Hematopoietic multipotent progenitor cell treated with erythropoietin and hydrocortisone succinate and interleukin-3 and kit ligand, for 4 days (in vitro differentiated cells): ENCODE measurements at places on chromosomes 12 and 14.

DNA sequence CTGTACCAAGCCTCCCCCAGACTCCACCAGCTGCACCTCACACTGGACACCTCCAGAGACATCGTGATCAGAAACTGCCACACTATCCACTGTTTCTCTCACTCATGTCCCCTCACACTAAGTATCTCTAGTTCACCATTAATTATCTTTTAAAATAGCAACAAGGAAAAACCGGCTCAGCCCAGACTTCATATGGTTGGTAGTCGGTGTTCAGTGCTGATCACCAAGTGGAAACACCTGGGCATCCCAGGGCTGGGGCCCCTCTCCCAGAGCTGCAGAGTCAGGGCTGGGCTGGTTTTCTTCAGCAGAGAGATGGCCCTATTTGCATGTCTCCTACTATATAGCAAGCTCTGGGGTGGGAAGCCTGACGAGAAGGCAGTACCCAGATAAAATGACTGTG is 1140.0 kb downstream of the TMEM121 start:
- DNase-seq, result no peak

DNA sequence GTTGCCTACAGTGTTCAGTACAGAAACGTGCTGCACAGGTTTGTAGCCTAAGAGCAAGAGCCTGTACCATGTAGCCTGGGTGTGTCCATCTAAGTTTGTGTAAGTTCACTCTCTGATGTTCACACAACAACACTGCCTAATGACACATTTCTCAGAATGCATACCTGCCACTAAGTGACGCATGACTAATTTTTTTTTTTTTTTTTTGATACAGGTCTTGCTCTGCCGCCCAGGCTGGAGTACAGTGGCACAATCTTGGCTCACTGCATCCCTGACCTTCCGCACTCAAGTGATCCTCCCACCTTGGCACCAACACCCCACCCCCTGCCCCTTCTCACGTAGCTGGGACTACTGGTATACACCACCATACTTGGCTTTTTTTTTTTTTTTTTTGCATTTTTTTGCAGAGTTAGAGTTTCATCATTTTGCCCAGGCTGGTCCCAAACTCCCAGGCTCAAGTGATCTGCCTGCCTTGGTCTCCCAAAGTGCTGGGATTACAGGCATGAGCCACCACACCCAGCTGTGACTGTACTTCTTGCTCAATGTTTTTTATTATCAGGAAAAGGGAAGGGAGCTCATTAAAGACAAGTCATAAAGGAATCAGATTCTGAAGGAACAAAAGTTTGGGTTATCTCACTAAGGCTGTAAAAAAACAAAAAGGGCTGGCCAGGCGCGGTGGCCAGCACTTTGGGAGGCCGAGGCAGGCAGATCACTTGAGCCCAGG is 10.0 kb upstream of the CDC42BPB start:
- no peak for DNase-seq

DNA sequence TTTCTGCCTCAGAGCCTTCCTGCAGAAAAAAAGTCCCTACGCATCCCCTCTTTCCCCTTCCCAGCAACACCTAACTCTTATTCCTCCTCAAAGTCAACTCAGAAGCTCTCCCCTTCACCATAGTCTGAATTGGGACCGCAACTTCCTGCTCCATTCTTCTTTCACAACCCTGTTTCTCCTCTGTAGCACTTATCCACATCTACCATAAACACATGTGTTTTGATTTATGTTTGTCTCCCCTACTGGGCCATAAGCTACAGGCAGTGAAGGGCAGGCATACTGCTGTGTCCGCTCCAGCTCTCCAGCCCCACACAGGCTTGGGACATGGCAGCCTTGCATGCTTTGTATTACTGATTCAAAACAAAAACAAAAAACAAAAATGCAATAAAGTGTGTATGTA is 5.9 kb downstream of the SDR9C7 start:
- peak; percentile 62 for DNase-seq

DNA sequence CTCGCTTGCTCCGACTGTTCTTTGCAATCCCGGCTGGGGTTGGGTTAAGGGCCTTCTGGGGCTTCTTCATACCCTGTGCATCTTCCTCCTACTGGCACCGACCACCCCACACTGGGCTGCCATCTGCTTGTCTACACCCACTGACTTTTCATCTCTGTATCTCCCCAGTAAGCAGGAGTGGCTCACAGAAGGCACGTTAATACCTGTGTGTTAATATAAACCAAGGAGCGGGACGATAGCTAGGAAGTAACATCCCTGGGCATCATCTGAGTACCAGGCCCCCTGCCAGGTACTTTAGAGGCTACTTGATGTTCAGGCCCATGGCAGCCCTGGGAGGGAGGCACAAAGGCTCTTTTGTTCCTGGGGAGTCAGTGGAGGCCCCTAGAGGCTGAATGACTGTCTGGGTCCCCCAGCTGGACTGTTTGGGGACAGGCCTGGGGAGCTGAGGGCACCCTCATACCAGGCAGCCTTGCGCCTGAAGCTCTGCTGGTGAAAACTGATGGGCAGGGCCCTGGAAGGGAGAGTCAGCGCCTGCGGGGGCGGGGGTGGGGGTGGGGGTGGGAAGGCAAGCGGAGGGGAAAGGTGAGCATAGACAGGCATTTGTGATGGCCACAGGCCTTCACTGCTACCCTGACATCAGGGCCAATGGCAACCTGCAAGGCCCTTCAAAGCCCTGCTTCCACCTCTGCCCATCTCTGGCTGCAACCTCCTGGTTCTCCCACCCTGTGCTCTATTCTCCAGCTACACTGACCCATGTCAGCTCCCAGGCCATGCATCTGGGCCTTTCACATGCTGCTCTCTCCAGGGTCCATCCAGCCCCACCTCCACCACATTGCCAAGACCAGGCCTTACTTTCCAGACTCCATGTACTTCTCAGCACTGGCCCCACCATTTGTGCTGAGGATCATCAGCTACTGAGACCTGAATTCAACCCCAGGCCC is 34.2 kb upstream of the DEGS2 start:
- peak; percentile 56 for DNase-seq

GRCh38 chr12:3483089-3483488 is 7.9 kb upstream of the PRMT8 start:
- no peak for DNase-seq

- peak; percentile 30 for DNase-seq
Observed at GRCh38 chr12:95336387-95337067, 118.9 kb downstream of the VEZT start.

- no peak for DNase-seq
Observed at GRCh38 chr14:94045101-94045500, 19.0 kb downstream of the OTUB2 start.

DNA sequence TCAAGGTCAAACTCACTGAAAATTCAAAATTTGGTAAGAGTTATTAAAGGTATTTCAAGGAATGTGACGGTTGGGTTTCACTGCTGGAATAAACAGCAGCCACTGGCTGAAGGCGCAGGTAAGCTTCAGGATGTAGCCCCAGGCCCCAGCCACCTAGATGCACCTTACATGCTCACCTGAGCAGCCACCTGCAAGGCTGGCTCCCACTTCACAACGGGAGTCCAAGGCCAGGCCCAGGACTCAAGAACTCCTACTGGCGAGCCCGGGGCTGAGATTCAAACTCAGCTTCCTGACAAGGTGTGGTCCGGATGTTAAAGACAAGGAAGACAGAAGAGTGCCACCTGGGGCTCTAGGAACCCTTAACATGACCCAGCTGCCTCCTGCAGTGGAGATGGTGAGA is 78.4 kb downstream of the ITPK1 start:
- DNase-seq, result no peak

DNA sequence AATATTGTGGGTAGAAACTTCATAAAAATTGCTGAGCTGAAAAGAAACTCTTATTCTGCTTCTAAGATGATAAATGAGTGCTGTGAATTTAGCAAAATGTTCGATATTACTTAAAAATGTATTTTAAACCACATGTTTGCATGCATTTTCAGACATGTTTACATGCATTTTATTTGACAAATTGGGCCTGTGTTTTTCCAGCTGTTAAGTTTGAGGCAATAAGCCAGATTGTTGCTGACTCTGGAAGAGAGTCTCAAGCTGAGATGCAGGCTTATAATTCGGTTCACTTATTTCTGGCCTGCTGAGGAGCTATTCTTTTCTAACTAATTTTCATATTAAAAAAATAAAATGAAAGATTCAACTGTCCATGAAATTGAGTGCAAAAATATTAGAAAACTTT is 110.1 kb downstream of the SYNE2 start:
- DNase-seq, result no peak

DNA sequence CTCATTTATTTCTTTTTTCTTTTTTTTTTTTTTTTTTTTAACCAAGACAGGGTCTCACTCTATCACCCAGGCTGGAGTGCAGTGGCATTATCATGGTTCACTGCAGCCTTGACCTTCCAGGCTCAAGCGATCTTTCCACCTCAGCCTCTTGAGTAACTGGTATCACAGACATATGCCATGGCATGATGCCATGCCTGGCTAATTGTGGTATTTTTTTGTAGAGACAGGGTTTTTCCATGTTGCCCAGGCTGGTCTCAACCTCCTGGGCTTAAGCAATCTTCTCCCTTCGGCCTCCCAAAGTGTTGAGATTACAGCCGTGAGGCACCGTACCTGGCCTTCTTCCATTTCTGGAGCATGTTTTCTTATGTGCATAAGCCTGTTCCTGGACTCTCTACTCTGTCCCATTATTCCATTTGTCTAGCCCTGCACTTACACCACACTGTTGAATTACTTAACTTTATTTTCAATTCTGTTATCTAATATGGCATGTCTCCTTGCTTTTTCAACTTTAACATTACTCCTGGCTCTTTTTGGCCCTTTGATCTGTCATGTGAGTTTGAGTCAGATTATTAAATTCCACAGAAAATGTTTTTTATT is 47.9 kb upstream of the PTGDR start:
- DNase-seq, result peak; percentile 12

GRCh38 chr12:125129591-125130255 is 64.5 kb downstream of the AACS start:
- DNase-seq, result no peak

- DNase-seq, result no peak
Observed at GRCh38 chr12:123894823-123895345, 77.7 kb downstream of the CCDC92 start.

- DNase-seq, result peak; percentile 17
Observed at GRCh38 chr14:101849640-101850039, 88.1 kb downstream of the PPP2R5C start.

DNA sequence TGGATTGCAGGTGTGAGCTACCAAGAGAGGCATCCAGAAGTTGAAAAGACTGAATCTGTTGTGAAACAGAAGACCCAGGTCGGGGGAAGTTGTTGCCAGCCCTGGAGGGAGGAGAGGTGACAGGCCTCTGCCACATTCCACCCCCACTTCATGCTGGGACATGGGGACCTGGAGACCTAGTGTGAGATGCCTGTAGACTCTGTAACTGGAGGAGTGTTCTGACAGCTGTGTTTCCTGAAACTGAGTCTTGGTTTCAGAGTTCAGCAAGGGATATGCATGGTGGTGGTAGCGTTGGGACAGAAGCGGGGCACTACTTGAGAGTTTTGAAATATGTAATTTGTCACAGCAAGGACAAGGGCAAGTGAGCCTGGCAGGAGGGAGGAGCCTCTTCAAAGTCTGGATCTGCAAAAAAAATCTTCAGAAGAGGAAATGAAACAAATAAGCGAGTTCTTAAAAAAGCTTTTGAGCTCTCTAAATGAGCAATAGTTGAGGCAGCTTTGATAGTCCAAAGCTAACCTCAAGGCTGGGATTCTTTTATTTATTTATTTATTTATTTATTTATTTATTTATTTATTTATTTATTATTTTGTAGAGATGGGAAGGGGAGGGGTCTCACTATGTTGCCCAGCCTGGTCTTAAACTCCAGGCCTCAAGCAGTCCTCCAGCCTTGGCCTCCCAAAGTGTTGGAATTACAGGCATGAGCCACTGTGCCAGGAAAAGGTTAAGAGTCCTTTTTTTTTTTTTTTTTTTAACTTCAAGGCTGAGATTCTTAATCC is 58.9 kb upstream of the EEA1 start:
- DNase-seq, result peak; percentile 56

DNA sequence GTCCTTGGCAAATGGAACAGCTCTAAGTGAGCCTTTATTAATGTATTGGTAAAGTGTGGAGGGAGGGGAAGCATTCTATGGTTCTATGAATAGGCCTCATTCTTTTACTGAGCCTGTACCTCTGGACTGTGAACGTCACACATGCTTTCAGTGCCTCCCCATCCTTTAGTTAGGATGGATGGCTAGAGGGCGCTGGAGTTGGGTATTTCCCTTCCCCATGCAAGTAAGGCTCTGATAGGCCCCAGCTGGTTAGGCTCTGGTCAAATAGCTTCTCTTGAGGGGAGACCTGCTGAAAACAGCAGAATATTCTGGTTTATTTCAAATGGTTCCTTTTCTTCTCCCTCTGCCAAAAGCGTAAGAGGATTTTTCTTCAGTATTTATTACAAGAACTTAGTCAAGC is 860.9 kb upstream of the MDGA2 start:
- no peak for DNase-seq

GRCh38 chr12:56387152-56387736 is 24.6 kb upstream of the APOF start:
- no peak for DNase-seq

- DNase-seq, result peak; percentile 24
Observed at GRCh38 chr14:76759589-76759988, 1.7 kb upstream of the VASH1 start.

DNA sequence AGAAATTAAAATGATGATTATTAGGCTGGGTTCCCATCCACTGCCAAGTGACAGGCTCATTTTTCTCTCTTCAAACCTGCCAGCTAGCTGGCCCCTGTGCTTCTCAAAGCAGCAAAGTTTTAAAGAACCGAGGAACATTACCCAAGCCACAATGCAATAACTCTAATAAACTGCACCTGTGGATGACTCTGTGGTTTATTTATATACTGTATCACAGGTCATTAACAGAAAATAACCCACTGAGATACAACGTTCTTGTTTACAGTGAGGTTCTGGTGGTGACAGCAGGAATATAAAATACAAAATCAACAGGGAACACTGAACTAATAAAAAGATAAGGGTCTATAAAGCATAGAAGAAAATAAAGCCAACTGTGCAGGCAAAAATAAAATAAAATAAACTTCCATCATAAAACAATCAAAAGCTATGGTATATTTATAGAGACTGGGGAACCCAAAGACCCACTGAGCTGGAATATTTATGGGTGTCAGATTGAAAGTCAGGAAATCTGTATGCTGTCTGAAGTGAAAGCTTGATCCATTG is 472.9 kb downstream of the NOVA1 start:
- no peak for DNase-seq

GRCh38 chr14:44910821-44911220 is 50.9 kb downstream of the KLHL28 start:
- no peak for DNase-seq

GRCh38 chr12:43338848-43339526 is 213.0 kb downstream of the ADAMTS20 start:
- DNase-seq, result peak; percentile 72

DNA sequence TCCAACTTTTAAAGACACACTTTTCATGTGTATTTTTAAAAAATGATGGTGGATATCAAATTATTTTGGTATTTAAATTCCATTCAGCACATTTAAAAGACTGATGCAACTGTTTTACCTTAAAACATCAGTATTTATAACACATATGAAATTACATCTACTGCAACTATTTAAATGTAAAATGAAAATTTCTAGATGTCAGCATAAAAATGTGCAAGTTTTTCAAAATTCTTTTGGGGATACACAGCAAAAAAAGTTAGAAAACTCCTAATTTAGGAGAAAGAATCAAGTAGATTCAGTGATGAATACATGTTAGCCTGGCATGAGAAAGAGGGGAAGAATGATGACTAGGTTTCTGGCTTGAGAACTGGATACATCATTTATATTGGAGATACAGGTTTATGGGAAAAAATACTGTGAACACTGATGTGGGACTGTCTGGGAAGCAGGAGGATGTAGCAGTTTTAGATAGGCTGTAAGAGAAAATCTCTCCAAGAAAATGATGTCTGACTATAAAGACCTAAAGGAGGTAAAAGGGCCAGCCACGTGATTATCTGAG is 9.2 kb downstream of the SOS2 start:
- DNase-seq, result no peak

- no peak for DNase-seq
Observed at GRCh38 chr14:54493293-54493692, 4.5 kb upstream of the GMFB start.
